ENCODE measurements at places on chromosomes 1 and 21.

DNA sequence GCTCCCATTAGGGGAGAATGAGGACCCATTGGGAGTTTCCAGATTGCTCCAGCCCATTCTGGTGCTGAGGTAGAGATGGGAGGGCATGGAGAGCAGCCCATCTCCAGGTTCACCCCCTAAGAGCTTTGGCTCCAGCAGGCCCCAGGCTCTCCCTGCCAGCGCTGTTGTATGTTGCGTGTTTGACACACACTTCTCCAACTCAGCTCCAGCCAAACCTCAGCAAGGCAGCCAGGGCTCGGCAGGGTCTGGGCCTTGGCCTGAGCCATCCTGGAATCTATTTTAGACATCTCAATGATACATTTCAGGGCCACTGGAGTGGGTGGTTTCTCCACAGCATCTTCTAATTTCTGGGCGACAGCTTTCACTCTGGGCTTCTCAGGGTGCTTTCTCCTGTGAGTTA lies 117.0 kb downstream of the NAV1 start:
- DNase-seq, result no peak

GRCh38 chr1:1165900-1166421 lies 7.7 kb upstream of the TTLL10 start:
- no peak for DNase-seq

DNA sequence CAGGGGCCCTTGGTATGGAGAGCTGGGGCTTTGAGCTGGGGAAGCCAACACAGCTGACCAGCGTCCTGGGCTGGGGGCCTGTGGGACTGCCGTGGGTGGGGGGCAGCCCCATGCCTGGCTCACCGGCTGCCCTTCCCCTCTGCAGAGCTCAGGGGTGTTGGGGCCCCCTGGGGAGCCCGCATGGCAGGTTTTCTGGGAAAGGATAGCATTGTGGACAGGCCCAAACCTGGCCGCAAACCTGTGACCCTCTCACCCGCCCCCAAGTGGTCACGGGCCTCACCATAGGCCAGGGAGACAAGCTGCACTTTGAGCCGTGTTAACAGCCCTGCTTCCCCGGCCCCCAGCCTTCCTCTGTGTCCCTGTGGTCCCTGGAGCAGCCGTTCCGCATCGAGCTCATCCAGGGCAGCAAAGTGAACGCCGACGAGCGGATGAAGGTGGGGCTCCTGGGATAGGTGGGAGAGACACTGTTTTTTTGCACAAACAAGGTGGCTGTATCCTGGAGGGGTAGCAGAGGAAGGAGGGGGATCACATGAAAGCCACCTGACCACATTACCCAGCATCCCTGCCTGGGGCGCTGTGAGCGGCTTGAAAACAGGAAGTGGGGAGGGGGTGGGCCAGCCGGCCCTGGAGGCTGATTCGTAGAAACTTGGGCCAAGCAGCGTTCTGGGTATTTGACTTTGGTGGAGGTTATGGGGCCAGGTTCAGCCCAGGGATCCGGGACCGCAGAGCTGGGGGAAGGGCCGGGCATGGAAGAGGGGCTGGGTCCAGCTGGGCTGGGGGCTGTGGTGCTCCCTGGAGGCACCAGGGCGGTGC lies 65.9 kb downstream of the PIK3CD start:
- DNase-seq, result no peak

- no peak for DNase-seq
These were observed 38.6 kb upstream of the RALGPS2 start for GRCh38 chr1:178686407-178686806.

DNA sequence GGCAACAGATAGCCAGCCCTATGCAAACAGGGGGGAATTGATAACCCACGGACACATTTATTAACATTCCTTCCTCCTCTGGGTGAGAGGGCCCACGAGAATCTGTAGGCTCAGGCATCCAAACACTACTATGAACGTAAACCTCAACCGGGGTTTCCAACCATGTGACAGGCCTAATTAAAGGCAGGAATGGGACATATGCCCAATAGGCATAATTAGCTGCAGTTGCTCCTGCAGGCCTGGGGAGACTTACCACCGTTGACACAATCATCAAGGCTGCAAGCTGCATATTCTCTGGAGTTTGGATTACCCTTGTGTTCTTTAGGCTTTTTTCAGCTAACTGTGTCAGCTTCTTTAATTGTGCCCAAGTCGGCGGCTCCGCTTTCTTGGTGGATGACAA lies 22.2 kb upstream of the GBP1 start:
- DNase-seq, result no peak

GRCh38 chr1:234583755-234584419 lies 26.1 kb downstream of the IRF2BP2 start:
- DNase-seq, result no peak

GRCh38 chr1:200525090-200525987 lies 95.2 kb downstream of the KIF14 start:
- no peak for DNase-seq

GRCh38 chr21:17731554-17731953 lies 87.6 kb downstream of the C21orf91 start:
- DNase-seq, result no peak

DNA sequence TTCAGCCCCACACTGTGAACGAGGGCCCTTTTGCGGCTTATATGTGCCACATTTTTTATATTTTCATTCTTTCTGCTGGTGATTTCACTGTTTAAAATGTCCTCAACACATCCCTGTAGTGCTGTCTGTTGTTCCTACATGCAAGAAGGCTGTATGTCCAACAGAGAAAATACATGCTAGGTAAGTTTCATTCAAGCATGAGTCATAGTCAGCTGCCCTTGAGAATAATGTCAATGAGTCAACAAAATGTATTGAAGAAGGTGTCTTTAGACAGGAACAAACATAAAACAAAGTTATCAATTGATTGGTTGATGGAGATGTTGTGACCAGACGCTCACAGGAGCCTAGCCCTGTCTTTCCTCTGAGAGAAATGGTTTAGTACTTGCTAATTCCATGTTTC lies 553.4 kb downstream of the PLPP3 start:
- DNase-seq, result no peak

DNA sequence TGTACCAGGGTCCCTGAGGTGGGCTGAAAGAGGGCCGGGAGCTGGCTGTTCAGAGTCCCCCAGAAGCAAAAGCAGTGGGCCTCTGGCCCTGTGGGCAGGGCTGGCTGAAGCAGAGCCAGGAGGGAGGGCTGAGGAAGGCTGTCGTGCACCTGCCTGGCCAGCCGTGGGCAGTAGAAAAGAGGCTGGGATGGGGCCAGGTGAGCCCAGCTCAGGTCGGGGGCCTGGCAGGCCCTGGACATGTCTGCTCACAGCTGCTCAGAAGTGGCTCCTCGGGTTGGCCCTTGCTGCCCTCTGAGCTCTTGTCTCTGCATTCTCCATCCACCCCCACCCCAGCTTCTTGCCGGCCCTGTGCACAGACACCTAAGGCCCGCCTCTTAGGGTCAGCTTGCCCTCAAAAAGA lies 60.0 kb downstream of the TCP10L start:
- DNase-seq, result no peak

DNA sequence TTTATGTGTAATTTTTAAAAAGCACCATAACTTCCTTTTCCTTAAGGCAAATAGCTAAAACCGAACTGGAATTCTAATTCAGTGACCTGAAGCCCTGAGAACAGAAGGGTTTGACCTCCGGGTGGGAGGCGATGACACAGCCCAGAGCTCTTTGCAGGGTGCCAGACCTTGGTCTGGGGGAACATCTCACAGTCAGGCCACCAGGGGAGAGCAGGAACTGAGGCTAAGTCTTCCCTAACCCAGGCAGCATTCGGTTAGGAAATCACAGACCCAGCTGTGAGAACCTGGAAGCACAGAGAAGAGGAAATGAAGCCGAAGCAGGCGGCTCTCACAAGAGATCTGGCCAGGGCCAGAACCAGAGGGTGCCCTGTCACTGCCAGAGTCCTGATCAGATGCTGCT lies 444.8 kb downstream of the TTLL7 start:
- DNase-seq, result no peak

DNA sequence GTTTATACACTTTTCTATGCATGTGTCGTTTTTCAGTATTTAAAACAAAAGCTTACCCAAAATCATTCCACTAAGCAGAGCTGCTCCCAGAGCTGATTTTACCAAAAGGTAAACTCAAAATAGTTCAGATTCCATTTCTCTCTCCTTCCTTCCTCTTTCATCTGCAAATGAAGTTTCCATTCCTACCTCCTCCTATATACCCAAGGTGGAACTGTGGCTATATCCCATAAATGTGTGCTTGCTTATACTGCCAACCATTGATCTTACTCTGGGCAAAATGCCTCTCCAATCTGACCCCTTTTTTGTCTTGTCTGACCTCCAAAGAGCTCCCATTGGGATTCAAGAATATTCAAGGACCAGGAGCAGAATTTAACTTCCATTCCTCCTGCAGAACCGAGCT lies 9.5 kb downstream of the OLFML2B start:
- no peak for DNase-seq

GRCh38 chr1:246147524-246148461 lies 359.3 kb downstream of the SMYD3 start:
- no peak for DNase-seq

- DNase-seq, result no peak
These were observed 16.7 kb upstream of the WNT2B start for GRCh38 chr1:112492076-112492475.

DNA sequence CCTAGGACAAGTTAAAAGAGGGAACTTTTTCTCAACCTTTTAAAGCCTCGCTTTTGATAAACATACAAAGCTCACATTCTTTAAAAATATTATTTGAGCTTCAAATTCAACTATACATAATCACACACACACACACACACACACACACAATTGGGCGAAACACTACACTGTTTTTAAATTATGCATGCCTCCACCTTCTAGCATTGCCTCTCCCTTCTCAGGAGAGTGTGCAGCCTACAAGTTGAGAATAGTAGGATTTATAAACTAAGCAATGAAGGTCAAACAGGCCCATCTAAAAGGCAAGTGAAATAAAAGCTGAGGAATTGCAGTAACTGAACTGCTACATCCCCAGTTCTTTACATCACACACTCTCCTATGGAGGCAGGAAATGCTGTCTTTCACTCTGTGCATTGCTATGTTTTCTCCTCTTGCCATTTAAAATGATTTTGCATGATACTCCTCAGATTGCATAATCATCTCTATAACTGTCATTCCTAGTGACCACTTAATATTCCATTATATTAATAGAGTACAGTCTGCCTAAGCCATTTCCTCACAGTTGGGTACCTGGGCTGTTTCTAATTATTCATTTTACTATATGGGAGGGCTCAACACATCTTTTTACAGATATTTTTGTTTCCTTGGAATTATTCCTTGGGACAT lies 92.5 kb upstream of the KCNE2 start:
- DNase-seq, result no peak
